Activated CD4-positive, alpha-beta memory T cell treated with anti-CD3 and anti-CD28 coated beads for 36 hours (primary cell): ENCODE measurements at places on chromosomes 5 and 9. TPM values are rescaled to one million over a fixed set of nuclear protein-coding genes. Genes with fewer than 3 reads are reported as not detected.

DNA sequence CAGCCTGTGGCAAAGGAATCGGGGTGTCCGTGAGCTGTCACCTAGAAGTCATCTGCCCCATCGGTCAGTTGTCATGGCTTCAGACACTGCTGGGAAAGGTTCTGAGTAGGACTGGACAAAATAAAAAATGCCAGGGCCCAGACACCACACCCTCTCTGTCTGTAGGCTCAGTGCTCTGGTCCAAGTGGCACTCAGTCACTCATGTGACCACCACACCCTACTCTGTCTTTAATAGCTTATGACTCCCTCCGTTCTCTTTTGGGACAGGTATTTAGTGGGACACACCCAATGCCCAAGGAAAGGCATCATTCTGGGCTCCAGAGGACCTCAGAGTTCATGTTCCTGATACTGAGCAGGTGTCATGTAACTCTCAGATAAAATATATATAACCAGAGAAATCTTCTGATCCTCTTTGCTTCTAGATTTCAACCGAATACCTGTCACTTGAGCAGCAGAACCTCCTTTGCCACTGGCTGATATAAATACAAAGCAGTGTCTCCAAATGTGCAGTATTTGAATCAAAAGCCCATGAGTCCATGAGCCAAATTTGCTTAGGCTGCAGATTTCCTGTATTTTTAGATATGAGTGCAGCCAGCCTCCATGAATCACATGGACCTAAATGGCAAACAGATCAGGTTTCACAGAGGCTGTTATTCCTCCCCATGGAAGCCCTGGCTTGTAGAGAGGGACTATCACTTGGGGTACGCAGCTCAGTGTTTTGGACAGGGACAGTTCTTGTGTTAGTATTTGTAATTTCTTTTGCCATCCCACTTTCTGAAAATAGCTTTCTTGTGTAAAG, 272.0 kb downstream of the ARHGAP26 start:
- peaks cover 22% of the 10 kb centered on the region for H3K4me1 ChIP-seq
- H3K36me3 ChIP-seq: peaks cover 18% of the 10 kb centered on the region
- DNase-seq: no peak
- H3K27ac ChIP-seq: no peak overlapping the region
- no peaks in the 10 kb centered on the region for H3K27me3 ChIP-seq
- H3K4me3 ChIP-seq: no peak overlapping the region

DNA sequence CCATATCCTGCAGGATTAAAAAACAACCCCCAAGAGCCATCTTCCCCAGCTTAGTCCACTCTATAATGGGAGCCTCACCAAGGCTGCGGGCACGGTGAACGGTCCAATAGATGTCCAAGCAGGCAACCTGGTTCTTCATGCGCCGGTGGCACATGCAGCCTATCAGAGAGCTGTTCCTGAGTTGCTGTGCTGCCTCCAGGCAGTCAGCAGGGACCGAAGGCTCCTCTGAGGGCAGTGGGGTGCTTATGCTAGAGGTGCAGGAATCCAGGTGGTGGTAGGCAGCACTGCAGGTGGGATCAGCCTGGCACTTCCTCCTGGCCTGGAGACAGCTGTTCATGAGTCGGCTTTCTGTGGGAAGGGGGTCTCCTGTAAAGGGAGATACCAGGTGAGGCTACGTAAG, 10.2 kb downstream of the GFRA3 start:
- H3K27ac ChIP-seq: no peak overlapping the region
- peaks cover 6% of the 10 kb centered on the region for H3K4me1 ChIP-seq
- no peak for DNase-seq
- no peaks in the 10 kb centered on the region for H3K36me3 ChIP-seq

DNA sequence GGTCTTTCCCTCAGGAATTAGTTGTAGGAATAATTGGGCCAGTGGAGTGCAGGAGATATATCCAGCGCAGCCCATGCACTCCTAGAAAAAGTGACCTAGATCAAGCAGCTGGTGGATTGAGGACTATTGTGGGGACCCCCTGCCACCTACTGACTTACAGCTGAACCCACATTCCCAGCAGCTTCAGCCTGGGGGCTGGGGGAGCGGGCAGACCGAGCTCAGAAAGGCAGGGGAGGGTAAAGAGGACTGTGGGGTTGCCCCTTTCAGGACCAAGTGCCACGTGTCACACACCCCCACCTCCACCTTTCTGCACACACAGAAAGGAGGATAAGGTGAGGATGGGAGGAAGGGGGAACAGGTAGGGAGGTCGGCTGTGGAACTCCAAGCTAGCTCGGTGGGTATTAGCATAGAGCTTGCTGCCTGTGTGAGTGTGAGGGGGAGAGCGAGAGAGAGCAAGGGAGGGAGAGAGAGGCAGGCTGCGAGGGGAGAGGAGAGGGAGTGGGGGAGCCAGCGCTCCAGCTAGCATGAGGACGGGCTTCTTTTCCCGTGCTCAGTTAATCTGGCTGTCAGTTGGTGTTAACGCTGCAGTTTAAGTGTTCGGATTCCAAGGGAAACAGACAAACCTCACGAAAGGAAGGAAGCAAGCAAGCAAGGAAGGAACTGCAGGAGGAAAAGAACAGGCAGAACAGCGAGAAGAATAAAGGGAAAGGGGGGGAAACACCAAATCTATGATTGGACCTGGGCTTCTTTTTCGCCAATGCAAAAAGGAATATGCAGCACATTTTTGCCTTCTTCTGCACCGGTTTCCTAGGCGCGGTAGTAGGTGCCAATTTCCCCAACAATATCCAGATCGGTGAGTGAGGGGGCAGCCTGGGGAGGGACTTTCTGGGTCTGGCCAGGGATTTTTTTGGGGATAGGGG, at the start of gene GRIA1:
Gene GRIA1 (plus strand): TSS at position 553 of the 920 bp plus-strand sequence.
- no peak for DNase-seq
- no peak within 1 kb of the TSS for H3K27ac ChIP-seq

- peak overlapping the region; percentile 99 for H3K27ac ChIP-seq
- DNase-seq: peak; percentile 95
- H3K4me3 ChIP-seq: peak overlapping the region; percentile 87
Observed at GRCh38 chr9:93064392-93065134, 6.1 kb downstream of the SUSD3 start.

GRCh38 chr9:87461256-87461655, 36.4 kb upstream of the DAPK1 start:
- no peaks in the 10 kb centered on the region for H3K27me3 ChIP-seq
- H3K4me3 ChIP-seq: no peak overlapping the region
- no peaks in the 10 kb centered on the region for H3K36me3 ChIP-seq
- H3K27ac ChIP-seq: no peak overlapping the region
- DNase-seq: no peak

DNA sequence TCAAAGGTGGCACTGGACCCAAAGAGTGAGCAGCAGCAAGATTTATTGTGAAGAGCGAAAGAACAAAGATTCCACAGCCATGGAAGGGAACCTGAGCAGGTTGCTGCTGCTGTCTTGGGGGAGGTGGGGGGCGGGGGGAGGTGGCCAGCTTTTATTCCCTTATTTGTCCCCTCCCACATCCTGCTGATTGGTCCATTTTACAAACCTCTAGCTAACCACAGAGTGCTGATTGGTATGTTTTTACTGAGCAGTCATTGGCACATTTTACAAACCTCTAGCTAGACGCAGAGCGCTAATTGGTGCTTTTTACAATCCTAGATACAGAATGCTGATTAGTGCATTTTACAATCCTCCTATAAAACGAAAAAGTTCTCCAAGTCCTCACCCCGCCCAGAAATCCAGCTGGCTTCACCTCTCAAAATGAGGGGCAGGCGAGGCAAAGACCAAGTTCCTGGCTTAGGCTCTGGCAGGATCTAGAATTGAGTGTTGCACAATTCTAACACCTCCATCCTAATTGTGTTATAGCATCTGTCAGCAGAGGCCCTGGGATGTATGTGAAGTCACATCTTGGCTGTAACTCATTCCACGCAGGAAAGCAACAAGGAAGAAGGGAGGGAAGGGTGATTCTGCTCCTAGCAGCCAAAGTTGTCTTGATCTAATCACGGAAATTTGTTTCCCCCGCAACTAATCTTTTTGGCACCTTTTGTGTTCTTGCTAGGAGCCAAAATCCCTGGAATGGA, 34.3 kb downstream of the ROR2 start:
- no peaks in the 10 kb centered on the region for H3K36me3 ChIP-seq
- H3K4me1 ChIP-seq: no peaks in the 10 kb centered on the region
- no peak overlapping the region for H3K4me3 ChIP-seq
- H3K27ac ChIP-seq: no peak overlapping the region
- no peak for DNase-seq

Gene GPX8
- not detected for total RNA-seq

Gene CA9
- total RNA-seq: 0.90 TPM

Gene FAT2
- not detected for total RNA-seq

Gene GAPT
- total RNA-seq: not detected

Gene SPINK7
- not detected for total RNA-seq
